ENCODE measurements at places on chromosomes 3 and 15.

DNA sequence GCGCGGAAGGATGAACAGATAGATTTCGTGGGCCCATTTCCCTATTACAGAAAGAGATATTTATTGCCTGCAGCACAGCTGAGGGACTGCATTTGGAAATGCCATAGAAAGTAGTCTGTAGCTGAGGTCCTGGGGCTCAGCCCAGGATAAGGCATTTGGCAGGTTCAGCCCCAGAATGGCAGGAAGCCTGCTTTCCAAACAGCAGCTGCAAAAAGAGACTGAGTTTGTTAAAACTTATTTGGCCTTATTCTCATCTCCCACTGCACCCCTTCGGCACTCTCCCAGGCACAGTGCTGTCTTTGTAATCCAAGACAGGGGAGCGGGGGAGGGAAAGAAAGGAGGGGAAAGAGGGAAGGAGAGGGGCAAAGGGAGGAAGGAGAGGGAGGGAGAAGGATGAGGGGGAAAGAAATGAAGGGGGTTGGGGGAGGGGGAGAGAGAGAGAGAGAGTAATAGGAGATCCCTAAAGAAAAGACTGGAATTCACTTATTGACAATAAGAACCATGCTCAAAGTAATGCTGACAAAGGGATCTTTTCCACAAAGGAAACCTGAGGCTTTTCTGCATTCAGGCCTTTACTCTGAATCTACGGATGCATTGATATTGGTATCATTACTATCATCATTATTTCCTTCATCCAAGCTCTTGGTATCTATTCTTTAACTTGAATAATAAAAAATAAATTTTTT is 94.0 kb upstream of the LRRN1 start:
- ATAC-seq = no peak

DNA sequence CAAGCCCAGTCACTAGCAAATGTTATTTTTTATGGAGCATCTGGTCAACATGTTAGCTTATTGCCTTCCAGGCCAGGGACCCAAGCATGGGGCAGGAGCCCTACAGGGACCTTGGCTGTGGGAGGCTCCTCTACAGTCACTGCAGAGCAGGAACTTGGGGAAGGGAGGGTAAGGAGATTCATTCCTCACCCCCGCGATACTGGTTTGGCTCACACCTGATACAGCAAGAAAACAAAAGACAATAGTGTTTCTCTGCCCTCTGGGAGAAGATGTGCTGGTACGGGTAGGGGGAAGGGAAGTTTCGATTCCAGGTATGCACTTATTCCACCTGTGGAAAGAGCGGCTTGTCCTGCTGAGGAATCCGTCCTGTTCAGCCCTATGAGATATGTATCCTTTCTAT is 77.6 kb downstream of the SLC12A8 start:
- ATAC-seq = no peak

DNA sequence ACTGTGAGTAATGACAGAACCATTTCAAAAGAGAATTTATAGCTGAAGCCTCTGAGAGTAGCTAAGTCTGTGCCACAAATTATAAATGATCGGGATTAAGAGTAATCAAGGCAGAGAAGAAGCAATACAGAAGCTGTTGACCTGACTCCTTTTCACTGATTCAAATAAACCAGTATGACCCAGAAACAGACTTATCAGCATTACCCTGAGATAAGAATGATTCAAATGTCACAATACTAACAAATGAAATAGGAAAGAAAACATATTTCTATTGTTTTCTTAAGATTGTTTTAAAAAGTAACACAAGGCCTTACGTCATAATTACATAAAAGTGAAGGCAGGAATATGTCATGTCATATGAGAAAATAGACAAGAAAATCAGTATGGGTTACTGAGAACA is 1534.6 kb downstream of the SI start:
- ATAC-seq = no peak

GRCh38 chr15:22956978-22957260 is 23.2 kb downstream of the CYFIP1 start:
- ATAC-seq = no peak

GRCh38 chr3:194489736-194490612 is 3.2 kb upstream of the ATP13A3 start:
- ATAC-seq = no peak

- ATAC-seq = peak; percentile 74
Observed at GRCh38 chr3:179037351-179037750, 34.3 kb downstream of the ZMAT3 start.

- peak; percentile 26 for ATAC-seq
Observed at GRCh38 chr3:105334138-105334882, 32.4 kb upstream of the ALCAM start.

DNA sequence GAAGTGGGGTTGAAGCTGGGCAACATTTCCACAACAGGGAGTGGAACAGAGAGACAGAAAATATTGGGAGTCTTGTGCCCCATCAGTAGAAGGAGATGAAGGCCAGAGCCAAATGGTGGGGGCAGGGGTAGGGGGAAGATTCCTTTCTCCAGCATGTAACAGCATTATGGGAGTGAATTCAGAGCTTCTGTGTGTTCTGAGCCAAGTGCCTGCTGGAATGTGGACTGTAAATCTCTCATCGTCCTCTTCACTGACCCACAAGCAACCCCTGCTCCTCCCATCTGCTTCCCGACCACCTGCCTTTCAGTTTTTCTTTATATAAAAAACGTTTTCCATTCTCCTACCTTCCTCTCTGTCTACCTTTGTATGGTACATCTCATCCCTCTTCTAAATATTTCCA is 344.2 kb upstream of the TPRG1 start:
- ATAC-seq = peak; percentile 38

DNA sequence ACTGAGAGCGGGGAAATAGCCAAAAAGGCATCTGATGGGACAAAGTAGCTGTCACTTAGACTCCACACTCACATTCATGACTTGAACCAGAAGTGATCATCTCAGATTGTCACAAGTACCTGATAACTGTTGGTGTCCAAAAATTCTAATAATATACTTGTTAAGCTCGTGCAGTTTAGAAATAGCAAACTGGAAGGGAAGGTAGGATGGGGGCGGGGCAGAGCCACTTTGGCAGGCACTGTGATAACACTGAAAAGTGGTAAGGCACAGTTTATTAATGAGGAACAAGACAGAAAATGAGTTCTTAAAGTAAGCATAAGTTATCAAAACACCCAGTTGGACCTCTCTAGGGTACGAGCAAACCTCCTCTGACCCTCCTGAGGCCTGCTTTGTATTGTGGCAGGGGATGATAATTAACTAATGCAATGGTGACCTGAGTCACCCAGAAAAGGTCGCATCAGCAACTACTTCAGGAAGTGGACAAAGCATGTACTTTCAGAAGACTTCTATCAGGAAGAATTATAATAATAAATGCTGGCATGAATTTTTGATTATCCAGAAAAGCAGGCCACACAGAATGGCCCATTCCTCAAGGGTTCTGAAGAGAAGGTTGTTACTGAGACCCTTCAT is 54.4 kb downstream of the ADCY5 start:
- ATAC-seq = no peak

GRCh38 chr3:145557405-145557804 is 603.6 kb downstream of the PLOD2 start:
- no peak for ATAC-seq

DNA sequence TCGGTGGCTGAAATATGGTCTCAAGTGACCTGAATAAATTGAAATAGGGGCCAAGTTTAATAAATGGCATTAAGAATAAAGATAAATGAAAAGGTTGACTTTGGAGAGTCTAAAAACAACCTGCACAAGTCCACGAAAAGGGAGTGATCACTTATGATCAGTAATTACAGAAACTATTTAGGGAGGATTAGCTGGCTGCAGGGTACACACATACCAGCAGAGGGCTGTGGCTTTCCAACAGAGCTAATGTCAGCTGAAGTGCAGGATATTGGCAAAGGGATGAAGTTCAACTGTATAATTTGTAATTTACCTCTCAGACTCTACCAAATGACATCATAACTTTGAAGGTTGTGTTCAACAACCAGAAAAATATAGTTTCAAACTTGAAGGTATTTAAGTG is 86.8 kb downstream of the SYNPR start:
- peak; percentile 47 for ATAC-seq

GRCh38 chr3:123036352-123037014 is 8.9 kb upstream of the SEMA5B start:
- no peak for ATAC-seq

GRCh38 chr3:187987924-187988323 is 166.0 kb upstream of the LPP start:
- no peak for ATAC-seq

DNA sequence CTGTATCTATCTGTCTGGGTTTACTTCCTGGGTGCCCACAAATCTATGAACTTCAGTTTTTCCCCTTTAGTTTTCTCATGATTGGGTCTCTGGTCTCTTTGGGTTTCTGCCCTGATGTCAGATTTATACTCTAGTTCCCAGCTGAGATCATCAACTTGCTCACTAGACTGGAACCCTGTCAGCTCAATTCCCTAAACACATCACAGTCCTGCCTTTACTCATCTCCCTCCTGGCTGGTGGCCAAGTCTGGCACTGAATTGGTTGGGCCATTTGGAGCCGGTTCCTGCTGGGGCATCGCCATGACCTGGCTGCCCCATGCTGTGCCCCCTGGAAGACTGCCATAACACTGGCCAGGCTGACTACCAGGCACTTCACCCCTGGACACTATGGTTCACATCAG is 345.3 kb downstream of the CHST2 start:
- no peak for ATAC-seq

DNA sequence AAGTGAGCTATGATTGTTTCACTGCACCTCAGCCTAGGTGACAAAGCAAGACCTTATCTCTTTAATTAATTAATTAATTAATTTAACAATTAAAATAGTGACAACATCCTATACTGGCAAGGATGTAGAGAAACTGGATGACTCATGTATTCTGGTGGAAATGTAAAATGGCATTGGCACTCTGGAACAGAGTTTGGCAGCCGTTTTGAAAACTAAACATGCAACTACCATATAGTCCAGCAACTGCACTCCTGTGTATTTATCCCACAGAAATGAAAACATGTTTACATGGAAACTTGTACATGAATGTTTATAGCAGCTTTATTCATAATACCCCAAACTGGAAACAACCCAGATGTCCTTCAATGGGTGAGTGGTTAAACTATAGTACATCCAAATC is 56.6 kb downstream of the ANP32A start:
- no peak for ATAC-seq

- ATAC-seq = no peak
Observed at GRCh38 chr3:78421247-78421966, 1346.4 kb downstream of the ROBO1 start.

GRCh38 chr15:68417897-68418296 is 14.1 kb downstream of the ITGA11 start:
- no peak for ATAC-seq

DNA sequence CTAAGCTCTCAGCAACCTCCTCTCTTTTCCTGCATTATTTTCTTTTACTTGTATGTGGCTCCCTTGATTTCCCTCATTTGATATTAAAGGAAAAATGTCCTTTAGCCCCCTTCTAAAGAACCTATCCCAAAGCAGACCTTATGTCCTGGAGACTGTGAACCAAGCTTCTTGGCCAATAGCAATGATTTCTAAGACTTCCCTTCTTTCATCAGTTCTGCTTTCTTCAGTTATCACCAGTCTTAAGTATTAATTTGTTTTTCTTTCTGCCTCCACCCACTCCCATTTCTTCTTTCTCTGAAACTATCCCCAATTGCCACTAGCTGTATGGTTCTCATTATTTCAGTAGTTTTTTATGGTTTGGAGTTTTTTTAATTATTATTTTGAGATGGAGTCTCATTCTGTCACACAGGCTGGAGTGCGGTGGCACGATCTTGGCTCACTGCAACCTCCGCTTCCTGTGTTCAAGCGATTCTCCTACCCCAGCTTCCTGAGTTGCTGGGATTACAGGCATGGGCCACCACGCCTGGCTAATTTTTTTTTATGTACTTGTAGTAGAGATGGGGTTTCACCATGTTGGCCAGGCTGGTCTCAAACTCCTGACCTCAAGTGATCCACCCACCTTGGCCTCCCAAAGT is 12.1 kb downstream of the TMOD3 start:
- no peak for ATAC-seq

GRCh38 chr3:59171491-59171890 is 121.7 kb upstream of the CFAP20DC start:
- no peak for ATAC-seq

DNA sequence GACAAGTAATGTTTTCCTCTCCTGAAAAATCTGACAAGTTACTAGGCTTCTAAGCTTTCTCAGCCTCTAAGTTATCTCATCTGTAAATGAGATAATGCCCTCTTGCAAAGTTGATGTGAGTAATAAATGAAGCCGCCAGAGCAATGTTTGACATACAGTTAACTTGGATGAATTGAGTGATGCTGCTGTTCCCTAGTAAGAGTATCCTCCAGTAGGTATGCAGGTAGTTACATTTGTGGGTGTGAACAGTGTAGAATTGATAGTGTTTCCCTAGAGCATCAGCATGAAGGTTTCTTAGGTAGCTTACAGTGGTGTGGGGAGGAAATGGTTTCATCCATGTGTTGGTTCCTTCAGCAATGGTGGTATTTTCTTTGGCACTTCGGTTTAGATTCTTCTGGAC is 3.4 kb downstream of the ATP2C1 start:
- ATAC-seq = no peak

DNA sequence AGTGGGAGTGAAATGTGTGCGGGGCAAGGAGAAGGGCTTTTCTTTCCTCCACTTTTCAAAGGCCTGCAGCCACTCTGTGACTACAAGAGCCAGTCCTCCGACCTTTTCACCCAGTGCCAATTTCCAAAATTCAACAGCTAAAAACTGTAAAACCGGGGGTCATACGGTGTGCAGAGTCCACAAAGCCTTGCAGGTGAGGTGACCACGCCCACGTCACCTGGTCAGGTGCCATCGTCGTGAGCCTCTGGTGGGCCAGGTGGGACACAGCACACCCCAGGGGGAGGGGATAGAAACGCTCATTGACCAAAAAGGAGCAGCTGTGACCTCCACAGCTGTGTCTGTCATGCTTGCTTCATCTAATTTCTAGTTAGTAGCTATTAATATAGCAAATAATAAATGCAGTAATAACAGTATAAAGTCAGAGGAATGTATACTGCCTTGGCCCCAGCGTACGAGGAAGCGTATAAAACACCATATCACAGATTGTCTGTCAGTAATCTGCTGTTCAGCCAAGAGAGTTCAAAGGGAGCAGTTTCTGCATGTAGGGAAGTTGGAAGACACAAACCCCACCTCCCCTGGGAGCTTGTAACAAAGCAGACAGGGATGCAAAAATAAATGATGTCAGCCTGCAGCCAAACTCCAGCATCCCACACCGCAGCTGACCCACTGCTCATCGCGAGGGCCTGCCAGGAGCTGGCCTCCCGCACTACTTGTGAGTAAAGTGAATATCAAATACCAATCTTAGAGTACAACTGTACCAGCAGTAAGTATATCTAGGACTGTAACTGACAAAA is 86.7 kb downstream of the VGLL4 start:
- peak; percentile 22 for ATAC-seq

DNA sequence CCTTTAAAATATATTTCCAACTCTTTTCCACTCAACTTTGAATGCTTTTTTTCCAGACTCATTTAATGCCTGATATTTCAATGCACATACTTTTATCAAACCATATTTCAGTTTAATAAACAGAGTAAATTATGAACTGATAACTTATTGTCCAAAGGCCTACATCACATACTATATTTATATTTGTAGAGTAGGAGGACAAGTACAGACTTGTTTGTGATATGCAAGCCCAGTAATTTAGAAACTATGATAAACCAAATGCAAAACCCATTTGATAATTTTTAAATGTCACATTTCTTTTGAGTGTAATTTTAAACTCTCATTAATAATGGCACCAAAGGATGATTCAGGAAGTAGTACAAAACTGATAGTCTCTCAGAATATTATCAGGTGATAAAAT is 3.3 kb downstream of the RFX7 start:
- ATAC-seq = no peak

Data from SK-N-SH treated with all-trans-retinoic acid at 6 μM for 48 hours (cell line).